T-helper 17 cell (primary cell): ENCODE measurements at places on chromosomes 7 and 10. TPM values are rescaled to one million over a fixed set of nuclear protein-coding genes. Genes with fewer than 3 reads are reported as not detected.
A peak's percentile ranks its signal among the peaks of the same experiment; 100 is the strongest.

GRCh38 chr7:150939052-150939451, 39.1 kb downstream of the KCNH2 start:
- no peak for DNase-seq

The XRCC2 gene
- 0.25 TPM for total RNA-seq

DNA sequence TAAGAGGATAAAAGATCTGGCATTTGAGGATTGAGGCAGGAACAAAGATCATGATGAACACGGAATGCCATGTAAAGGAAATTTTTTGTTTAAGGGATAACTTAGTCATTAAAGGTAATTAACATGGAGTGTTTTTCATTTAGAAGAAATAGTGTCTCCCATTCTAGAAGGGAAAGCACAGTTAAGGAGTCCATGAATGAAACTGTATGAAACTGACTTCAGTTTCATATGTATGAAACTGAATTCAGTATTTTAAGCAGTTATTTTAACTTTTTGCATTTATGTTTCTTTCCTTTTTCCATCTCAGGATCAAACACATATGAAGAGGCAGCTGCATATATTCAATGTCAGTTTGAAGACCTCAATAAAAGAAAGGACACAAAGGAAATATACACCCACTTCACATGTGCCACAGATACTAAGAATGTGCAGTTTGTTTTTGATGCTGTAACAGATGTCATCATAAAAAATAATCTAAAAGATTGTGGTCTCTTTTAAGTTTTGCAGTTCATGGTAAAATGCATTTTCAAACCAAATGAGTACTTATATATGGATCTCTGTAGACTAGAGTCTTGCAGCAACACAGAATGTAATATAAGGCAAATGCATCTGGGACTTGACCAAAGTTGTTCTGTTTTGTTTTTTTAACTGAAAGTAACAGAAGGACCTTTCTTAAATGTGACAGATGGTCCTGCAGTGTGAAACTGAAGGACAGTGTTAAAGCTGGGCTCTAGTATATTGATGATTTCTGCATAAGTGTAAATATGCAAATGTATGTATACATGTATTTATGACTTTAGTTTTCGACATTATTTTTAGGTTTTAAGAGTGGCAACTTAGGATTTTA, 82.6 kb downstream of the GNAI1 start:
- DNase-seq: no peak

The TMEM140 gene
- 24.5 TPM for total RNA-seq

The MRLN gene
- 0.35 TPM for total RNA-seq

DNA sequence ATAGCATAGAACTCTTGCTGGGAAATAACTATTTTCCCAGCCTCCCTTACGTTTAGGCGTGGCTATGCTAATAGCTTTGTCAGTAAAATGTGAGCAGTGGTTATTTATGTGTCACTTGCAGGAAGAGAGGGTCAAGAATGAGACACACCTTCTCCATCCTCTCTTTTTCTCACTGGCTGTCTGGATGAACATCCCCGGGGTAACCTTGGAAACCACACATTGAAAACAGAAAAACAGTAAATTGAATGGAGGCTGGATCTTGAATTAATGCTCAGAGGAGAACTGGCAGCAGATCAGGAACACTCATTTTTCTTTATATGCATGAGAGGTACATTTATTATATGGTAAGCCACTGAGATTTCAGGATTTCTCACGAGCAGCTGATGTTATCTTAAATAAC, 127.6 kb downstream of the DNAJB9 start:
- DNase-seq: no peak

The C7orf57 gene
- 0.30 TPM for total RNA-seq

DNA sequence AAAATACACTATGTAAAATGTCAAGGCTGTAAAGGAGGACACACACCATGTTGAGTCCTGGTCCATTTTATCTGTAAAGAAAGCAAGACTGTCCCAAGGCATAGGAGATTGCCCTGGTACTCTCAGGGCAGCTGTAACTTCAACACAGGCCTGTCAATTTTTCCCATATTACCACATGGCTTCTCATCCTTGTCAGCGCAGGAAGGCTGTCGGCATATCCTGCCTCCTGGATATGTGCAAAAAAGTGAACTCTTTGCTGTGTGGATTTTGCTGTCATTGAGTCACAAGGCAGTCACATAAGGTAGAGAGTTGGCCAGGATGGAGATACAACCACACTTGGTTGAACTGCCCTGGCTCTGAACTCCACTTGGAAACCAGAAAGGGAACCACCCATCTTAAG, 8.7 kb downstream of the DUSP5 start:
- no peak for DNase-seq

DNA sequence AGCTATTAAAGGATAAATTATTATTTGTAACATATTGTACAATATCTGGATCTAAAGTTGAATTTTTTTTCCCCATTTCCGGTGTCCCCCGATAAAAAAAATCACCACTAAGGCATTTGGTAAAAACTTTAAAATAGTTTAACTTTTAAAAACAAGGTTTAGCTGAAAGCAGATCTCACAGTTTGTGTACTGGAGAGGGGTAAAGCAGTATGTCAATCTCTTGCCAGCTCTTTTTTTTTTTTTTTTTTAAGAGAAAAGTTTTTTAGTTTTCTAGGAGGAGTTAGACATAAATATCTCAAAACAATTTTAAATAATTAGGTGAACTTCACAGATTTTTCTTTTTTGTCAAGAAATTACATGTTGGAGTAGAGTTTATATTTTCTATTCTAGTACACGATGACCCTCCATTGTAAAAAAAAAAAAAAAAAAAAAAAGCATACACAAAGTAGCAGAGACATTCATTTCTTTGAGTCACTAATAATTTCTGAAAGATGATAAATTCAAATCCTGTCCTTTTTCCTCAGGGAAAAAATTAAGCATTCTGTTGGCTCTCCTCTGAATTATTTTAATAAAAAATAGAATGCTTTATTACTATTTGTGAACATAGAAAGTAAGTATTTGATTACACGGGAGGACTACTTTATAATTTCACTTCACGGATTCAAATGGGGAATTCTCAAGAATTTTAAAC, 1.9 kb upstream of the HBP1 start:
- DNase-seq: no peak

The TUBB8 gene
- total RNA-seq: not detected

DNA sequence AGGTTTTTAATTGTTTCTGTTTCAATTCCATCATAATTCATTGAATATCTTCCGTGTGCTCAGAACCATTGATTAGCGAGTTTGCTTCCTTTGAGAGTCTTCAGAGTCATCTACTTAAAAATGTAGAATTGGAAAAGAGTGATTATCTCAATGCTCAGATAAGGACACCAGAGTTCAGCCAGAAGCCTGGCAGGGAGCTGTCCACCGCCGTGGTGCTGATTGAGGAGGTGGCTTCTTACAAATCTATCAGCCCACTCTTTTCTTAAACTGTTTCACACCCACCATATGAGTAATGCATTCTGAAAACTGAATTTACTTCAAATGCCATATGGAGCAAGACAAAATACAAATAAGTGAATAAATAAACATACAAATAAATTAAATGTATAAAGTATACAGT, 79.3 kb downstream of the INSYN2A start:
- DNase-seq: no peak

GRCh38 chr7:46133751-46134150, 212.7 kb upstream of the IGFBP3 start:
- DNase-seq: no peak

DNA sequence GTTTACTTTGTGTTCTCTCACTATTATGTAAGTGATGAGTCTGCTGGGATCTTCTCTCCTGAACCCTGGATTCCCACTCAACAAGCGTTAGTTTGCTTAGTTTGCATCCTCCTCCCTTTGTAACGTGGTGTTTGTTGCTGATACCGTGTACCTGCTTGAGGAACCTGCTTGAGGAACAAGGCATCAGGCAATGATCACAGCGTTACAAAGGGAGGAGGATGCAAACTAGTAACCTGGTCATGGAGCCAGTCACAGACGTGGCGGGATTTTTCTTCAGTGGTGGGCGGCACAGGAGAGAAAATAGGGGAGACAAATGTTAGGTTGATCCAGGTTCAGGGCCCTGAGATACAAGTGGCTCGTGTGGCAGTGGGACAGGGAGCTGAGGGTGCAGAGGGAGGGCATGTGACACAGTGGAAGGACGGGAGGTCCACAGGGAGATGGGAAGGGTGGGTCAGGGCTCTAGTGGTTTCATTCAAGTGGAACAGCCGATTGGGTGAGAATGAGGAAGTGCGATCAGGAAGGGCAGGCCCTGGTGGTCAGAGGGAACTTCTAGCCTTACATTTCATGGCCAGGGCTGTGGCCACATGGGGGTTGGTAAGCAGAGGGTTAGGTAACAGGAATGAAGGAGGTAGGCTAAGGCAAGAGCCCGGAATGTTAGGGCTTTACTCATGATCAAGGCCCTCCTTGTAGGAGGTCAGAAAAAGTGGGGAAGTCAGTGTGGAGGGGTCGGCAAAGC, 38.0 kb downstream of the SNX10 start:
- no peak for DNase-seq

- no peak for DNase-seq
Measured at GRCh38 chr7:137937202-137937560, 64.7 kb downstream of the CREB3L2 start.

GRCh38 chr7:155229548-155230168, 68.0 kb upstream of the INSIG1 start:
- DNase-seq: no peak

The PIP gene
- not detected for total RNA-seq

The FAM25G gene
- total RNA-seq: not detected

GRCh38 chr7:124489925-124490324, 275.7 kb downstream of the GPR37 start:
- no peak for DNase-seq

- no peak for DNase-seq
Measured at GRCh38 chr10:104875561-104875960, 234.5 kb downstream of the SORCS3 start.

DNA sequence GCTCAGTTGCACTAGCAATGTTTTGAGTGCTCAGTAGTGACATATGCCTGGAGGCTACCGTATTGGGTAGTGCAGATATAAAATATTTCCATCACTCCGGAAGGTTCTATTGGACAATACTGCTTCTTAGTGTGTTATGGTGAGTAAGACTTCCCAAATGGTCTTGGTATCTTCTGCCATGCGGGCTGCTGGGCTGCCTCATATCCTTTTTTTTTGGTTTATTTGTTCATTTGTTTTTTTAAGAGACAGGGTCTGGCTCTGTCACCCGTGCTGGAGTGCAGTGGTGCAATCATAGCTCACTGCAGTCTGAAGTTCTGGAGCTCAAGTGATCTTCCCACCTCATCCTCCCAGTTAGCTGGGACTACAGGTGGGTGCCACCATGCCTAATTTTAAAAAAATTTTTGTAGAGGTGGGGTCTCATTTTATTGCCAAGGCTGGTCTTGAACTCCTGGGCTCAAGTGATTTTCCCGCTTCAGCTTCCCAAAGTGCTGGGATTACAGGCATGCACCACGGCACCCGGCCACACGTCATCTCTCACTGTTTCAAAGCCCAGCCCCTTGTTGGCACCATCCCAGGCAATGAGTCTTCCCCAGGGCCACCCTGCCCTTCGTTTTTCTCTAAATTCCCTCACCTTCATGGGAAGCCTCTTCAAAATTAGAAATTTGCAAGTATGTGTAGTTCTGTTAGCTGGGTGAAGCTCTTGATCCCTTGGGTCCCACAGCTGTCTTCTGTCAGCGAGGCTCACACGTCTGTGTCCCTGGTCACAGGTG, 111.0 kb upstream of the KLF14 start:
- no peak for DNase-seq

DNA sequence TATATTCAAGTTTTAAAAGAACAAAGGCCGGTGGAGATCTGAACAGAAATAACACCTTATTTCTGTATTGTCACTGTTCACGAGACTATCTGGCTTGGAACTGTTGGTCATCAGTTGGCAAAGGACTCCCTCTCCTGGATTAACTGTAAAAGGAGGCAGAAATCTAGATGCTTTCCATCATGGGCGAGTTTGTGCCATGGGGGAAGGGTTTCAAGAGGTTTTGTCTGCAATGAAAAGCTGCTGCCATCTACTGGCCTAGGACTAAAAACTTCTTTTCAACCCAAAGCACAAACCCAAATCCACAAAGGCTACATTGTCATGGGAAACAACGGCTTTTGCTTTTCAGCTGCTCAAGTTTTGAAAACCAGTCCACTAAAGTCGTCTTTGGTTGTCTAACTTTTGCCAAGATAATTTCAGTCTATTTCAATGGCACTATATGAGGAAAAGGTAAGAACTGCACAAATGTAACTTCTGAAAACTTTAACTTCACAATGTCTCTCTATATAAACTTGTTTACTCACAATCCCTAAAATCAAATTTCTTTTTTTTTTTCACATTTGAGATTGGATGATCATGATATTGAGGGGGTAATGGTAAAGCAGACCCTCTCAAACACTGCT, 196.8 kb downstream of the SKAP2 start:
- DNase-seq: no peak

DNA sequence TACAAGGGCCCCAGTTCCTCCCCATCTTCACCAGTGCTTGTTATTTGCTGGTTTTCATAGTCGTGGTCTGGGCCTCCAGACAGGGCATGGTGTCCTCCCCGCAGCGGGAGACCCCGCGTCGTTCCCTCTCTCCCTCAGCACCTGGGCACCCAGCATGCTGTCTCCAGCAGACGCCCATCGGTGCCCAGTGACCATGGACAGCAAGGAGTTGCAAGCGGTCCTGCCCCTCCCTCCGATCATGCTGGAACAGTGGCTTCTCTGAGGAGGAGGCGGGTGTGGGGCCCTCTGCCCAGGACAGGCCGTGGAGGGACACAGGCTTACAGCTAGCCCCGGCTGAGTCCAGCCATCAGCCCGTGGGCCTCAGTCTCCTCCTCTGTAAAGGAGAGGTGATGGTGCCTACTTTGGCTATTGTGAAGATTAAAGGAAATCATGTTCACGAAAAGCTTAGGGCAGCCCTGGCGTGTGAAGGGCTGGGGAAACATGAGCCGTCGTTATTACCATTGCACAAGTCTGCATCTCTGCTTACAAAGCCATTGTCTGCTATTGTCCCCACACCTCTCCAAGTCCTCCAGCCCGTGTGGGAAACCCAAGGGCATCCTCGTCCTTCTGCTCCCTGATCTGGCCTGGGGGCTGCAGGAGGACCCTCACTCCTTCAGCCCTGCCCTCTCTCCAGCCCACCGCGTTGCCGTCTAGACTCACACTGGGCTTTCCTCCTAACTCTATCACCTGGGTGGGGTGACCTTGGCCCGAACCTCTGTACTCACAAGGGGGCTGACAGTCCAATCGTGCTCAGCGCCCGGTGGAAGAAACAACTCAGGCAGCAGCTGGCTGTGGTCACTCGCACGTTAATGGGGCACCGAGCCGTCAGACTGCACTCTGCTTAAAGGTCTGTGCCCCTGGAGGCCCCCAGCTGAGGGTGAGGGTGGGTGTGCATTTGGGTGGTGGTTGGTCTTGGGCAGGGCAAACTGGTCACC, 29.9 kb downstream of the EN2 start:
- no peak for DNase-seq

GRCh38 chr7:369476-370258, 79.7 kb downstream of the FOXL3 start:
- peak; percentile 5 for DNase-seq

The ABCB1 gene
- total RNA-seq: 26.1 TPM

DNA sequence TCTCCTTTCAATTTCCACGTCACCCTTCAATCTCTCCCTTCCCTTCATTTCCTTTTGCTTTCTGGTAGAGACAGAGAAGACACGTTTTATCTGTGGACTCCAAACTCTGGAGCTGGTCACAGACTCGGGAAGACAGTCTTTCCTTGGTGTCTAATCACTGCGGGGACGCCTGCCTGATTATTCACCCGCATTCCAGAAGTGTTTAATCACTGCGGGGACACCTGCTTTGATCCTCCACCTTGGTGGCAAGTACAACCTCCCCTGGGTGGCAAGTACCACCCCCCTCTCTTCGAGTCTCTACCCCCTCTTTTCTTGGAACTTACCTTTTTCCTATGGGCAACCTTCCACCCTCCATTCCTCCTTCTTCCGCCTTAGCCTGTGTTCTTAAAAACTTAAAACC, 15.3 kb upstream of the LRRC61 start:
- no peak for DNase-seq

The AKR1C8 gene
- total RNA-seq: 1.6 TPM
